ENCODE measurements at places on chromosomes 5 and 9.

- ATAC-seq, result no peak
These were observed 931 bp downstream of the FAM219A start for GRCh38 chr9:34457266-34458012.

GRCh38 chr9:85431339-85432102 lies 310.2 kb downstream of the AGTPBP1 start:
- no peak for ATAC-seq

- no peak for ATAC-seq
These were observed 232.7 kb downstream of the EFNA5 start for GRCh38 chr5:107437986-107438510.

- ATAC-seq, result no peak
These were observed 148.3 kb downstream of the ATP10B start for GRCh38 chr5:160703547-160704189.
